ENCODE measurements at places on chromosomes 5 and 9.

GRCh38 chr9:92769286-92769685 is 4.7 kb upstream of the BICD2 start:
- no peak for DNase-seq

- DNase-seq = no peak
Observed at GRCh38 chr5:54275361-54275760, 35.0 kb downstream of the ARL15 start.

DNA sequence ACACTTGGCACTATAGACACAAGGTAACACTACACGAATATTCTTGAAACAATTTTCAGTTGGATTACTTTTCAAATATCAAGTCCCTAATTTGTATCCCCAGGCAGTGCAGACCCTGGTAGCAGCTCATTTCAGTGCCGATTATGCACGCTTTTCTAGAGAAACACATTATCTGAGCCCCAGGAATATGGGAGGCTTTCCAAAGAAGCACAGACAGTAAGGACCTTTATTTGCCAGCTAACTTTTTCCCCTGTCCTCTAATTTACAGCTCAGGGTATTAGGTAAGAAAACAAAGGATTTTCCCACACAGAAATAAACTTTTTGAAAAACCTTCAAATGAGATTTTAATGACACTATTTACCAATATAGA is 852.3 kb upstream of the DMAC1 start:
- DNase-seq = no peak

- DNase-seq = peak; percentile 51
Observed at GRCh38 chr5:100647461-100648230, 112.5 kb downstream of the FAM174A start.

GRCh38 chr5:157331807-157332206 is 65.9 kb downstream of the CYFIP2 start:
- DNase-seq = no peak

GRCh38 chr9:107488375-107489143 is 1.0 kb downstream of the KLF4 start:
- DNase-seq = no peak

GRCh38 chr5:120655828-120656435 is 191.8 kb downstream of the PRR16 start:
- no peak for DNase-seq

DNA sequence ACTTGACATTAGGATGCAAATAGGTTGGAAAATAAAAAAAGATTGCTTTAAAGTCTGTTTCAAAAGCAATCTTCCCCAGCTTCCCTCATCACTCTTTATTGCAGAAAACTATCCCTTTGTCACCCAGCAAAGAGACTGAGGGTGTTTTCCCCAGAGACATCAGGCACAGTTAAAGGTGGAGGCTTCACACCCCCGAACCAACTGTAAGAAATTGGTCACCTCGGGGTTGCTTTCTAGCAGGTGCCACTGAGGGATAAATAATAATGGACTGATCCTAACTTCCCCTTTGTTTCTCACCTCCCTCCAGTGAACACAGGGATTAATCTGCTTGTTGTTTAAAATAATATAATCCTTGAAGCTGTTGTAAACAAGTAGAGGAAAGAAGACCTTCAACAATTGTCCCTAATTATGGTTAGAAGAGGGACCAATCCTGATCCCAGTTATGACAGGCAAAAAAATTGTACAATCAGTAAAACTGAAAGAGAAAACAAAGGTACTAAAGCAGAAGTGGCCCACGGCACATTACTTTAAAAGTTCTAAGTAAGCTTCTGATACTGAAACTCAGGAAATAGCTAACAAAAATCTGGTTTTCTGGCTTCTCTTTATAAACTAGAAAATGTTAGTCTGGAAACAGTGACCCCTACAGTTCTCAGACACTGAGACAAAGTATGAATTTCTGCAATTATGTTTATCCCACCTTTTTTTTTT is 6.6 kb upstream of the PCSK1 start:
- no peak for DNase-seq

GRCh38 chr5:150487199-150488061 is 20.5 kb upstream of the NDST1 start:
- peak; percentile 45 for DNase-seq

- no peak for DNase-seq
Observed at GRCh38 chr5:171528865-171529614, 109.6 kb downstream of the FGF18 start.

GRCh38 chr5:14644623-14645237 is 19.8 kb upstream of the OTULIN start:
- DNase-seq = no peak
